ENCODE measurements at places on chromosomes 5 and 9. TPM values are rescaled to one million over a fixed set of nuclear protein-coding genes. Genes with fewer than 3 reads are reported as not detected.

Gene GBGT1
- total RNA-seq, result 8.8 TPM

DNA sequence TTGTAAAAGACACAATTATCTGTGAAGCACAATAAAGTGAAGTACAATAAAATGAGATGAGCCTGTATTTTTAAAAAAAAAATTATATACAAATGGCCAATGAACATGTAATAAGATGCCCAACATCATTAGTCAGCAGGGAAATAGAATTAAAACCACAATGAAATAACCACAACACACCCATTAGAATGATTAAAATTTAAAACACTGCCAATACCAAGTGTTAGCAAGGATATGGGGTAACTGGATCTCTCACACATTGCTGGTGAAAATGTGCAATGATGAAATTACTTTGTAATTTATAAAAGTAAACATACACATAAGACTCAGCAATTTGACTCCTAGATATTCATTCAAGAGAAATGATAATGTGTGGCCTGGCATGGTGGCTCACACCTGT lies 62.8 kb downstream of the SHOC1 start:
- H3K27me3 ChIP-seq, result no peaks in the 10 kb centered on the region
- no peak for DNase-seq
- no peak overlapping the region for H3K27ac ChIP-seq
- no peak overlapping the region for H3K4me3 ChIP-seq

Gene MPDZ
- 4.5 TPM for total RNA-seq

- H3K27ac ChIP-seq, result no peak overlapping the region
- H3K36me3 ChIP-seq, result no peaks in the 10 kb centered on the region
- H3K4me3 ChIP-seq, result no peak overlapping the region
- H3K27me3 ChIP-seq, result no peaks in the 10 kb centered on the region
- DNase-seq, result no peak
- peaks cover 18% of the 10 kb centered on the region for H3K4me1 ChIP-seq
Measured at GRCh38 chr9:112093870-112094216, 81.3 kb downstream of the SUSD1 start.
